ENCODE measurements at places on chromosomes 16 and 17.

GRCh38 chr17:49821916-49822315 is 26.0 kb downstream of the TAC4 start:
- DNase-seq, result no peak

DNA sequence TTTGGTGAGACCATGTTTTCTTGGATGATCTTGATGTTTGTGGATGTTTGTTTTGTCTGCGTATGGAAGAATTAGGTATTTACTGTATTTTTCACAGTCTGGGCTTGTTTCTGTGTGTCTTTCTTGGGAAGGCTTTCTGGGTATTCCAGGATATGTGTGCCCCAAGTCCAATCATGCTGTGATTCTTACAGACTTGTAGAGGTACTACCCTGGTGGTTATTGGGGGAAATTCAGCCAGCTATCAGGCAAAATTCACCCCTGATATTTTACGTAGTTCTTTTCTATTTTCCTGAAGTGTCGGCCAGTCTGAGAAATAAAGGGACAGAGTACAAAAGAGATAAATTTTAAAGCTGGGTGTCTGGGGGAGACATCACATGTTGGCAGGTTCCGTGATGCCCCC is 33.4 kb upstream of the ARL4D start:
- DNase-seq, result no peak

GRCh38 chr16:30115238-30115637 is 1.9 kb upstream of the GDPD3 start:
- DNase-seq, result peak; percentile 66

DNA sequence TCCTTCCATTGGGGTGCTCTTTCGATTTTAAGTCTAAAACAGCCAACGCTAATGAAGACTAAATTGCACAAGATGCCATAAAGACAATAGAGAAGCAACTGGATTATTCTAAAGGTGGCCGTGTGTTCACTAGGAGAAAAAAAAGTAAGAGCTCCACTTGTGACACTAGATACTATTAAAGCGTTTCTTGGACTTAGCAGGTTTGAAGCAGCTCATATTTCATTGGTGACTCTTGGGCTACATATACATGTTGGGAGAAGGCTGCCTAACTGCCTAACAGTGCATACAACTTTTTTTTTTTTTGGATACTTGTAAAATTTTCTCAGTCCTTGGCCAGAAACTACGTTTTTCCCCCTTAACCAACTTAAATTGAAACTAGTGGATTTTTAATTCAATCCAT is 111.8 kb upstream of the NOG start:
- no peak for DNase-seq

GRCh38 chr17:82236142-82236971 is 7.5 kb downstream of the SLC16A3 start:
- DNase-seq, result peak; percentile 75

All from mucosa of gallbladder (tissue), 1 donor.